IMR-90 (cell line): ENCODE measurements at places on chromosomes 7 and 10. TPM values are rescaled to one million over a fixed set of nuclear protein-coding genes. Genes with fewer than 3 reads are reported as not detected.

NRCAM gene
- polyA plus RNA-seq: 0.43 and 0.46 TPM in 2 replicates

DNA sequence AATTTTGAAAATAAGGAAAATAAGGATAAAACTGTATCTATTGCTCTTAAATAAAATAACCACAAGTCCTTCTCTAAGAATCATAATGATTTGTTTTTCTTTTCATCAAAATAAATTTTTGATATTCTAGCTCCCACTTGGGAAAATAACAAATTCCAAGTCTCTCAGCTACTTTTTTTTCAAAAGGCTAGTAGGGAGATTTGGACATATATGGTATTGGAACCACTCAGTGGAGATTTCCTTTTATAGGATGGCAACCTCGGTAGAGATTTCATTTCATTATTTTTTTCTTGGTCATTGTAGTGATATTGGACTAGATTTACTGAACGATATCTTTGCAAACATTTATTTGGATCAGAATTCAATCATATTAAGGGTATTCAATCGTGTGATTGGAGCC is 69.5 kb upstream of the PRKG1 start:
- H3K4me1 ChIP-seq: peaks cover 14% of the 10 kb centered on the region

GRCh38 chr7:51428217-51428887 is 111.7 kb upstream of the COBL start:
- H3K4me3 ChIP-seq: no peak overlapping the region
- H3K27ac ChIP-seq: no peak overlapping the region
- DNase-seq: no peak
- no peaks in the 10 kb centered on the region for H3K36me3 ChIP-seq

DNA sequence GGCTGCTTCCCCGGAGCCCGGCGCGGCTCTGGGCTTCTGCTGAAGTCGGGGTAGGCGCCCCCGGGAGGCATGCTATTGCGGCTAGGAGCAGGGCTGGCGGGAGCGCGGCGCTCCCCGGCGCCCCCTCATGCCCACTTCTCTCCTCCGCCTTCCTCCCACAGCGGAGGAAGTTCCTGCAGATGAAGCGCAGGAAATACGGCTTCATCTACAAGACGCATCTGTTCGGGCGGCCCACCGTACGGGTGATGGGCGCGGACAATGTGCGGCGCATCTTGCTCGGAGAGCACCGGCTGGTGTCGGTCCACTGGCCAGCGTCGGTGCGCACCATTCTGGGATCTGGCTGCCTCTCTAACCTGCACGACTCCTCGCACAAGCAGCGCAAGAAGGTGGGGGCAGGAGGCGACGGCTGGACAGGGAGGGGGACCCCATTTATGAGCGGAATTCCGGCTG is 479 bp downstream of the CYP26A1 start:
- peaks cover 6% of the 10 kb centered on the region; the same call in 1 of the 2 replicates for H3K4me1 ChIP-seq
- H3K36me3 ChIP-seq: no peaks in the 10 kb centered on the region
- no peak overlapping the region for H3K27ac ChIP-seq
- no peak overlapping the region for H3K4me3 ChIP-seq
- peaks cover 81% of the 10 kb centered on the region for H3K27me3 ChIP-seq
- no peak for DNase-seq

GRCh38 chr7:135980665-135981180 is 3.6 kb upstream of the MTPN start:
- H3K36me3 ChIP-seq: no peaks in the 10 kb centered on the region
- H3K27me3 ChIP-seq: no peaks in the 10 kb centered on the region
- H3K4me1 ChIP-seq: 0 out of 2 replicates have a peak, but pooled peaks cover 1% of the 10 kb centered on the region
- peak; percentile 39 for DNase-seq
- no peak overlapping the region for H3K4me3 ChIP-seq

DNA sequence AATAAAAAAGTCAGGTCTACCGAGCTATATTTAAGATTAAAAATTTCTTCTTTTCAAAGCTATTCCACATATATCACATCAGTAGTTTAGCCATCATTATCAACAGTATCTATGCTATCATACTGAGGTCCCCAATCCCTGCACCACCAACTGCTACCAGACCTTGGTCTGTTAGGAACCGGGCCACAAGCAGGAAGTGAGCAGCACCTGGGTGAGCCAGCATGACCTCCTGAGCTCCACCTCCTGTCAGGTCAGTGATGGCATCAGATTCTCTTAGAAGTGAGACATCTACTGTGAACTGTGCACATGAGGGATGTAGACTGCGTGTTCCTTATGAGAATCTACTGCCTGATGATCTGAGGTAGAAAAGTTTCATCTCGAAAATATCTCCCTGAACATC is 632.1 kb upstream of the KCND2 start:
- no peaks in the 10 kb centered on the region for H3K4me1 ChIP-seq
- no peaks in the 10 kb centered on the region for H3K36me3 ChIP-seq
- H3K4me3 ChIP-seq: no peak overlapping the region

GRCh38 chr7:87596136-87596535 is 4.5 kb downstream of the ABCB1 start:
- H3K27ac ChIP-seq: no peak overlapping the region
- DNase-seq: no peak
- no peaks in the 10 kb centered on the region for H3K36me3 ChIP-seq
- H3K27me3 ChIP-seq: peaks cover 22% of the 10 kb centered on the region
- H3K4me3 ChIP-seq: no peak overlapping the region

GLRX3 gene
- 81.7 and 83.1 TPM in 2 replicates for polyA plus RNA-seq
